ENCODE measurements at places on chromosomes 13 and 19.
A peak's percentile ranks its signal among the peaks of the same experiment; 100 is the strongest.

- DNase-seq: no peak
These were observed 142.7 kb downstream of the SUCLA2 start for GRCh38 chr13:47858042-47859025.

GRCh38 chr19:44602081-44602480, 11.3 kb upstream of the IGSF23 start:
- DNase-seq: no peak

DNA sequence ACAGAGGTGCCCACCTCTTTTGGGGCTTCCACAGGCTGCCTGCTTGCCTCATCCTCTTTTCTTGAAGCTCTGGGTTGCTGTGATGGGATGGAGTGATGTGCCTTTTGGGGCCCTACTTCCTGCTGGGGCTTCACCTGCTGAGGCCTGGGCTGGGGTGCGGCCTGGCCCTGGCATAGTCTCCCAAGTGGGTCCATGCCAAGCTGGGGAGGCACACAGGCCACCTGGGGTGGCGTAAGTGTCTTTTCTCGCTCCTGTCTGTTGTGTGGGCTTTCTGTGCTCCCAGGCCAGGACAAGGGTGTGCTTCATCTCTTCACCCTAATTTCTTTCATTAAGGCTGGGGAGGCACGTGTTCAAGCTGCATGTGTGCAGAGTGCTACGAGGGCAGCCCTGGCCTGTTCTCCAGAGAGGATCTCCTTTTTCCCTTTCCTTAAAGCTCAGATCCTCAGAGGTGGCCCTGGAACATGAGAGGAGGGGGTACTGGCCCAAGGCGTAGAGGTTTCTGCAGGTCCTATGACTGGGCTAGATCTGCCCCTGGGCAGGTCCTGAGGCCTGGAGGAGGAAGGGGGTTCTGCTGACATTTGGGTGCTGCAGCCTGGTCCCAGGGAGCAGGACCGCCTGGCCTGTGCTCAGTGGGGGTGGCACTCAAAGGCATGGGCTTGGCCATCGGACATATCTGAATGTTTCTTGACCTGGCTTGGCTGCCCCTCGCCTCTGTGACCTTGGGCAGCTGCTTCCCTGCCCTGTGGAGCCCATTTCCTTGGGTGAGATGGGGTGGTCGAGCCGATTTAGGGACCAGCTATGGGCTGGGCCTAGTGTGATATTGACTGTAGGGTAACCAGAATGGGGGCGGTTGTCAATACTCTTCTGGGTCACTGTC, 23.7 kb upstream of the RNF17 start:
- DNase-seq: no peak

GRCh38 chr19:15368051-15368632, 11.4 kb downstream of the AKAP8 start:
- no peak for DNase-seq

GRCh38 chr13:30725326-30726085, 9.8 kb upstream of the ALOX5AP start:
- peak; percentile 54 for DNase-seq

DNA sequence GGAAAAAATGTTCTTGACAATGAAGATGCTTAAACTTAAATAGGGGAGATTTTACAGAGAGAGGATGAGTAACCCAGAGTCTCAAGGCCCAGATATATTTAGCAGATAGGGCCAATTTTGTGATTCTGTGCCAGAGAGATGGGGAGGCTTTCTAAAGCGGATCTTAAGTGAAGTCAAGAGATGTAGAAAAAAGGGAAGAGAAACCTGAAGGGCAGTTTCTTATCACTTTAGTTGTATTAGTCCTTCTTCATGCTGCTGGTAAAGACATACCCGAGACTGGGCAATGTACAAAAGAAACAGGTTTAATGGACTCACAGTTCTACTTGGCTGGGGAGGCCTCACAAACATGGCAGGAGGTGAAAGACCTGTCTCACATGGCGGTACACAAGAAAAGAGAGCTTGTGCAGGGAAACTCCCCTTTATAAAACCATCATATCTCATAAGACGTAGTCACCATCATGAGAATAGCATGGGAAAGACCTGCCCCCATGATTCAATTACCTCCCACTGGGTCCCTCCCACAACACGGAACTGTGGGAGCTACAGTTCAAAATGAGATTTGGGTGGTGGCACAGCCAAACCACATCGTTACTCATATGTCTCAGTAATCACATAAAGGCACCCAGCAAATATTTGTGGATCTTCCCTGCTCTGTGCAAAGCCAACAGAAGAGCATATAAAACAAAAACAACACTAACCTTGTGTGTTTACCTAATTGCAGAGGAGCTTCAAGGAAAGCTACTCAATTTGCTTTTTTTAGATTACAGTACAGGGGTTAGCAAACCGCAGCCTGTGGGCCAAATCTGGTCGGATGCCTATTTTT, 102.6 kb upstream of the MYCBP2 start:
- DNase-seq: no peak

DNA sequence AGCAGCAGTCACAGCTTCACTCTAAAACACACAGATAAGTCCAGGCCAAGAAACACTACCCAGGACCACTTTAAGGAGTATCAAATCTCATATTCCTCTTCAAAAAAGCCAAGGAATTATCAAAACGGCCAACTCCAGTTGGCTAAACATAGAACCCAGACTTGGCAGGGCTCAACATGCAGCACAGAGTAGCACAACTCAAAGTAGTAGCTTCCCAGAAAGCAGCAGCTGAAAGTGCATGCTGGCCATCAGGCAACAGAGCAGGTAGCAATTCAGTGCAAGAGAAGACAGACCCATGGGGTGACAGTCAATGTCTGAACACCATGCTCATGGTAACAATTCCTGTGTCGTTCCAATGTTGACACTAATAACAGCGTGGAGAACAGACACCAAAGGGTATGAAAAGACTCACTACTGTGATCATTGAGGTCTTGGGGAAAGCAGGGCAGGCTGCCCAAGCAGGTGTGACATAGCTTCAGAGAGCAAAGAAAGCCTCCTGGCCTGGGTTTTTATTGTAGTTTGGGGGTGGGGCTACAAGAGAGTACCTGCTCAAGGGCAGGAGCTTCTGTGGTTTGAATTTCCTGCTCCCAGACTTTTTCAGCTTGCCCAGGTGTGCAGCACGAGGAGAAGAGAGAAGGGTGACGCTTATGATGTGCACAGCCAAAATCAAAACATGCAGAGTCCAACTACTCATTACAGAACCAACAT, 6.2 kb downstream of the ZNF709 start:
- DNase-seq: no peak

- DNase-seq: no peak
These were observed 20.8 kb downstream of the ITM2B start for GRCh38 chr13:48253849-48254248.

DNA sequence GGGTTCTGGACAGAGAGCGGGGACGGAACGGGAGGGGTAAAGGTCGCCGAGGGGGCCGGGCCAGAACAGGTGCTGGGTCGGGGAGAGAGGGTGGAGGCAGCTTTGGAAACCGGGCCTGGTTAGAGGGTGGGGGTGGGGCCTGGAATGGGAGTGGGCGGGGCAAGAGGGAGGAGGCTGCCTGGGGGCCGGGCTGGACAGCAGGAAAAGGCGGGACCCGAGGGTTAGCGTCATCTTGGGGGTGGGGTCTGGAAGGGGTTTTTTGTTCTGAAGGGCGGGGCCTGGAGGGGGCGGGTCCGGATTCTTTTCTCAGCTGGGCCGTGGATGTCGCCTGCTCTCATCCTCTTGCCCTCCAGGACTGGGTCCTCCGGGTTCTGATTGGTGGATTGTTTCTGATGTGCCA, 4.3 kb upstream of the ZNF813 start:
- no peak for DNase-seq

DNA sequence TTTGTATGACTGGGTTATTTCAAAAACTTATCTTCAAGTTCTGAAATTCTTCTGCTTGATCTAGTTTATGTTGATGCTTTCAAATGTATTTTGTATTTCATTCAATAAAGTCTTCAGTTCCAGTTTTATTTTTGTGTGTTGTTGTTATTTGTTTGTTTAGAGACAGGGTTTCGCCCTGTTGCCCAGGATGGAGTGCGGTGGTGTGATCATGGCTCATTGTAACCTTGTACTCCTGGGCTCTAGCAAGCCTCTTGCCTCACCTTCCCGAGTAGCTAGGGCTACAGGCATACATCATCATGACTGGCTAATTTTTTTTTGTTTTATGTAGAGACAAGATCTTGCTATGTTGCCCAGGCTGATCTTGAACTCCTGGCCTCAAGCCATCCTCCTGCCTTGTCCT, 40.3 kb upstream of the ARHGEF7 start:
- DNase-seq: no peak

- no peak for DNase-seq
These were observed at the start of gene GAPDHS for GRCh38 chr19:35533201-35533821. GAPDHS (plus strand) TSS chr19:35533456; CDS start chr19:35533528, 72 bp downstream.

DNA sequence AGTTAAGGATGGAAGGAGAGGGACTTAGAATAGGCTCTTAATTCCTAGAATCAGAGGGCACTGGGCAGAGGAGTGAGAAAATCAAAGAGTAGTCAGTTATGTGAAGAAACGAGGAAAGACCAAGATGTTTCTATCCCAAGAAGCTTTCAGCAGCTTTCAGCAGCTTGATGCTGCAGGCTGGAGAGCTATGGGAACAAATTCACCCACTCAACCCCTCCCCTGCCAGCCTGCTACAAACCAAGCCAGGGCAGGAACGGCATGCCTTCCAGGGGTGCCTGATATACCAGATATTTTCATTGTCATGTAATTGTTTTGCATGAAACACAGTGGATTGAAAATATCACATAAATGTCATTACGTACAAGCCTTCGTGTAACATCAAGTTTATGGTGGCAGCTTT, 262.2 kb downstream of the FGF14 start:
- DNase-seq: no peak

DNA sequence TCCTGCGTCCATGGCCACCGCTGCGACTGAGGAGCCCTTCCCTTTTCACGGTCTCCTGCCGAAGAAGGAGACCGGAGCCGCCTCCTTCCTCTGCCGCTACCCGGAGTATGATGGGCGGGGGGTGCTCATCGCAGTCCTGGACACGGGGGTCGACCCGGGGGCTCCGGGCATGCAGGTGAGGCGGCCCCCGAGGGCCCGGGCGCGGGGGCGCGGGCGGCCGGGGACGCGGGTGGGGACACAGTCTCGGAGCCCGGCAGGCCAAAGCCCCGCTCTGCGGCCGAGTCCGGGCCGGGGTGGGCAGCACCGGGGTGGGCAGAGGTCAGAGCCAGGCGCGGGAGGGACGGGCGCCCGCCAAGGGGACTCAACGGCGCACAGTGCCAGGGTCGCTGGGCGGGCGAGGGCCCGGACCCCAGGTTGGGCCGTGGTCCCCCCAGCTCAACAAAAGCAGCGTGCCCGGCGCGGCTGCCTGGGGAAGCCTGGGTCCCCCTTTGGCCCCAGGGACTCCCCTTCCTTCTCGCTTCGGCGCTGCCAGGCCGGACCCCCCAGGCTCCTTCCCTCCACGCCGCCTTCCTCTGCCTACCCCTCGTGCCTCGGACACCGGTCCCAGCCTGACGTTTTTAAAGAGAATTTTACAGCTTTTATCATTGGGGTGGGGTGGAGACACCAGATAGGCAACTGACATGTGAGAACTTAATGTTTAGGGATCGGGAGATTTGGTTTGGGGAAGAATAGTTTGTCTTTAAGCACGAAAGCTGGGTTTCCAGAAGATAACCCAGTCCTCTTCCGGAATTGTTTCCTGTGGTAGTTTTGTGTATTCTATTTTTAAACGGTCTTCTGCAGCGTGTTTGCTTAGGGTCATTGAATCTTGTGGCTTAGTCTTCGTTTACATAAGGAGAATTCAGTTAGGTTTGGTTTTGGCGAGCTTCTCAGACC, 509 bp downstream of the TPP2 start:
- no peak for DNase-seq

DNA sequence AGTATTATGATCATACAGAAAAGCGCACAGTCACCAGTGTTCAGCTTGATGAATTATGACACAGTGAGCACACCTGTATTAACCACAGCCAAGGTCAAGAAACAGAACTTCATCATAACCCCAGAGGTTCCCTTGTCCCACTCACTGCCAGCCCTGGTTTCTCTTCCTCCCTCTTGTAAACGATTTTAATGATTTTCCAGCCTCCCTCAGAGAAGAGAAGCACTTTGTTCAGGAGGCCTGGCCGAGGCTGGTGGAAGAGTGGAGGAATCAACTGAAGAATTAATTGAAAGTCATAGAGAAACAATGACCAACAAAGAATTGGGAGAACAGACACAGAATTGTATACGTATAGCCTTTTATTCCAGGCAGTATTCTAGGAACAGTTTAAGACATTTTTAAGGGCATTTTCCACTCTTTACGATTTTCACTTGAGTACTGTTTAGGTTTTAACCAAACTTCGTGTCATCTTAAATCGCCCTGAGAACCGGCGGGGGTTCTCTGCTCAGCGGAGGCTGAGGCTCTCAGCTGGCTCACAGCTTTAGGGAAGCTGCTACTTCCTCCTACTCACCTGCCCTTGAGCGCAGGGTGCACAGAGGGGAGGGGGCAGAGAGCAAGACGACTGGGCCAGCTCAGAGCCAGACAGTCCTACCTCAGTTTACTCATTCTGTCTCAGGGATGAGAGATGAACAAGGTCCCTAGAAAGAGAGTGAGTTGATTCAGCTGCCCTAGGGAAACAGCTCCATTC, 108.6 kb downstream of the AKAP11 start:
- DNase-seq: no peak

DNA sequence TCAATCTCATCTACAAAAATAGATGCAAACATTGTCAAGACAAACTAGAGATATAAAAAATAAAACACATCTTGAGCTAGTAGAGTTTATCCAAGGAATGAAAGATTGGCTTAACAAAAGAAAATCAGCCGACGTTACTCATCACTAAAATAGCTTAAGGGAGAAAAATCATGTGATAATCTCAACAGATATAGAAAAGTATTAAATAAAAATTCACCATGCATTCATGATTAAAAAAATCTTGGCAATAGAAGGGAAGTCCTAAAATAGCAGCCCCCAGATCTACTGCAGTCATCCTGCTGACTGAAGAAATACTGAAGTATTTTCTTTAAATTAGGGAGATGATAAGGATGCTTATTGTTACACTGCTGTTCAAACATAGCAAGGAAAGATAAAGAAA, 12.6 kb upstream of the DCLK1 start:
- DNase-seq: no peak

DNA sequence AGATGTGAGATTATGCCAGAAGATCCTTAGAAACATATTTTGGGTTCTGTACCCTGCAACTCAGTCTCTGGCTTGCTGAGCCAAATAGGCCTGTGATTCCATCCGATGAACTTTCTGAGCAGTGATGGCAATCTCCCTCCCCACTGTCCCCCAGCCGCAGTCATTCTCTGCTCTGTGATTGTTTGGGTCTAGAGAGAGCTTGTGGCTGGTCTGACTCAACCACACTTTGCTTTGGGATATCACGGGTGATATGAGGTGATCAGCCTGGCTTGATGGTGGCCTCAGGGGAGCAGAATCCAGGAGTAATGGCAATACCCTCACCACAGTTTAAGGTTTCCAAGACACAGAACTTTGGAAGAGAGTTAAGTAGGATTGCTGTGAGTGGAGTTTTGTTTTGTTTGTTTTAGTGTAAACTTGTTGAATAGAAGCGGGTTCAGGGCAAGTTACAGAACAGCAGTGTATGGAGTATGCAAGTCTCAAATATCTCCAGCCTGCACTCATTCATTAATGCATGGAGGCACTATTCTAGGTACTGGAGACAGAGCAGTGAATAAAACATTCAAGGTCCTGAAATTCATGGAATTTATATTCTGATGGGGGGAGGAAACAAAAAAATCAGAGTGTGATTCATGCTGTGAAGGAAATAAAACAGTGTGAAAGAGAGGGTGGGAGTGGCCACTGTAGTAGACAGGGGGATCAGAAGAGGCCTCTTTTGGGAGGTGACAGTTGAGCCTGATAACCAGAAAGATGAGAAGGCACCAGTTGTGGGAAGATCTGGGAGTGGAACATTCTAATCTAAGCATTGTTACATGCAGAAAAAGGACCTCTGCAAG, 5.3 kb downstream of the SAMD4B start:
- no peak for DNase-seq

- DNase-seq: peak; percentile 48
These were observed 577 bp downstream of the ZNF181 start for GRCh38 chr19:34734537-34735103.

- no peak for DNase-seq
These were observed 11.2 kb upstream of the ARHGEF18 start for GRCh38 chr19:7337380-7338194.
